ENCODE measurements at places on chromosomes 2 and 18.

- no peak for DNase-seq
Observed at GRCh38 chr18:55998071-55998522, 410.1 kb upstream of the TCF4 start.

GRCh38 chr2:227932403-227932802, 61.0 kb downstream of the DAW1 start:
- no peak for DNase-seq

GRCh38 chr2:114699423-114699944, 257.0 kb downstream of the DPP10 start:
- DNase-seq: no peak

DNA sequence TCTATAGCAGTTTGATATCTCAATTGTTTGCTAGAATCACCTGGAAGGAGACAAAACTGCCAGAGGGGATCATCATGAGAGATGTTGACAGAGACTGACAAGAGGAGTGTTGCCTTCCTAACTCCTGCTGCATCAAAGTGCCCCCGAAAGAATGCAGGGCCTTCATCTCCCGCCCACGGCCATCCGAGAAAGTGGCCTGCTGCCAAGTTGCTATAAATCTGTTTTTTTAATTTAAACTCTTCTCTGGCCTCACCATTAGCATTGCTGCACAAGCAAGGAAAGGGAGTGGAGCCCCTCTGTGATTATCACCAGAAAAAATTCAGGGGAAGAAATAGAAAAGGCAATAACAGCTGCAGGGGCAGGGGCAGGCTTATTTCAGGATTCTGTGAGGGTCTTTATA, 238.1 kb upstream of the EPHA4 start:
- DNase-seq: no peak

- DNase-seq: no peak
Observed at GRCh38 chr18:59419386-59419785, 60.3 kb upstream of the LMAN1 start.

- DNase-seq: peak; percentile 11
Observed at GRCh38 chr2:54106631-54107454, 8.6 kb upstream of the ACYP2 start.

- no peak for DNase-seq
Observed at GRCh38 chr18:22434973-22435608, 17.4 kb upstream of the CTAGE1 start.

DNA sequence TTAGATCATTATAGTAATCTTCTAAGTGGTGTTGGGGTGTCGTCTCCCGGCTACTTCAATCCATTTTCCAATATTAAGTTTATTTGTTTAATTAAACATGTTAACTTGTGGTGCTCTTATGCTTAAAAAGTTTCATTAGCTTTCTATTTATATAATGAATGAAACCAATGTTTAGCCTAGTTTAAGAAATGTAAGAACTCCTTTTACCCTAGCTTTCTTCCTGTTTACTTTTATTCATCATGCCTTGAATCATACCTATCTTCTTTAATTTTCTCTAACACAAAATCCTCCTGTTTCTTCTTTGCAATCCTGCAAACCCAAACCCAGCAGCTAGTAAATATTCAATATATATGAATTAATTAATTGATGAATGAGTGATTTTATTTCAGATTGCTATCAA, 1276.7 kb upstream of the PIK3C3 start:
- DNase-seq: no peak

DNA sequence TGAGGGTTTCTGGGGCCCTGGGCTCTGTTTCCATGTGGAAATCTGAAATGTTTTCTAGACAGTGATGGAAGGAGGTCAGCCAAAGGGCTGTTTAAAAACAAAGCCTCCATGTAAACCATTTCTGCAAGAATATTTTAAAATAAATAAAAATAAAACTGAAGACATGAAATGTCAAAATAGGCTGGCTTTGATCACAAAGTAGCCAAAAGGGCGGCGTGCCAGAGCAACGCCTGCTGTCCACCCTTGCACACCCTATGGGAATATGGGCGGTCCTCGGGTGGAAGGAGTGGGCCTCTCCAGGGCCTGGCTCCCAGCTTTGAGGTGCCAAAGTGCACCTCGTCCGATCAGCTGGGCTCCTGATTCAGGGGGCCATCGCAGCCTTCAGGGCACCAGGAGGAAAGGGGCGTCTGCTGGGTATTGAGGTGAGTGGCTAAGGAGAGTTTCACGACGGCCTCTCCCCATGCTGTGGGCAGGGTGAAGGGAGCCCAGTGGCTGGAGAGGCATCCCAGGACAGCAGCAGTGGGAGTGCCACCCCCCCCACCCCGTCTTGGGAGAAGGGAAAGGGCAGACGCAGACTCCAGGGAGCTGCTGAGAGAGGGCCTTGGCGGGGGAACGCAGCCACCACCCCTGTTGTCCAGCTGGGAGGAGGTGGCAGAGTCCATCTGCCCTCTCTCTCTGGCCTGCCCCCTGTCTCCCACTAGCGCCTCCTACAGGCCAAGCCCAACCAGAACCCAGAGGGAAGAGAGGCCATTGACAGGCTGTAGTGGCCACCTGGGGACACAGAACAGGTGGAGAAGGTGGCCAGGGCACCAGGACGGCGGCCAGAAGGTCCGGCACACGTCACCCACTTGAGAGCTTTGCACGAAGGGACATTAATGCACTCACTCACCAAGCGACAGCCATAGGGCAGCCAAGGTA, 5.7 kb upstream of the ERFE start:
- DNase-seq: no peak

- no peak for DNase-seq
Observed at GRCh38 chr2:209619782-209620181, 151.8 kb upstream of the UNC80 start.

DNA sequence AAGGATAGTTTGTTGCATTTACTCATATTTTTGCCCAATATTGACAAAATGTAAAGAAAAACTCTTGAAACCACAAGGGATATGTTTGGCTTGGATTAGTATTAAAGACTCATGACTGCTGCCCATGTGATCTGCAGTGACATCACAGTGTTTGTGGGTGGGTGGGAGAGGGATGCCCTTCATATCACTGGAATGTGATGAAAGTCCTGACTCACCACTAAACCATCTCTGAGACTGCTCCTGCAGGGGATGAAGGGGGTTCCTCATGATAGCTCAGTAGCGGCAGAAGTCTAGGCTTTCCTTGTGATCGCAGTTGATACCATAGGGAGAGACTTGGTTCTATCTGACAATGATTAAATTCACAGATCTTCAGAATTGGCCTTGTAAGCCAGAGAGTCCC, 451.2 kb downstream of the CNTNAP5 start:
- no peak for DNase-seq
